ENCODE measurements at places on chromosomes 12 and 14.
A peak's percentile ranks its signal among the peaks of the same experiment; 100 is the strongest.

- DNase-seq = no peak
Observed at GRCh38 chr14:52013984-52014600, 24.7 kb downstream of the RTRAF start.

DNA sequence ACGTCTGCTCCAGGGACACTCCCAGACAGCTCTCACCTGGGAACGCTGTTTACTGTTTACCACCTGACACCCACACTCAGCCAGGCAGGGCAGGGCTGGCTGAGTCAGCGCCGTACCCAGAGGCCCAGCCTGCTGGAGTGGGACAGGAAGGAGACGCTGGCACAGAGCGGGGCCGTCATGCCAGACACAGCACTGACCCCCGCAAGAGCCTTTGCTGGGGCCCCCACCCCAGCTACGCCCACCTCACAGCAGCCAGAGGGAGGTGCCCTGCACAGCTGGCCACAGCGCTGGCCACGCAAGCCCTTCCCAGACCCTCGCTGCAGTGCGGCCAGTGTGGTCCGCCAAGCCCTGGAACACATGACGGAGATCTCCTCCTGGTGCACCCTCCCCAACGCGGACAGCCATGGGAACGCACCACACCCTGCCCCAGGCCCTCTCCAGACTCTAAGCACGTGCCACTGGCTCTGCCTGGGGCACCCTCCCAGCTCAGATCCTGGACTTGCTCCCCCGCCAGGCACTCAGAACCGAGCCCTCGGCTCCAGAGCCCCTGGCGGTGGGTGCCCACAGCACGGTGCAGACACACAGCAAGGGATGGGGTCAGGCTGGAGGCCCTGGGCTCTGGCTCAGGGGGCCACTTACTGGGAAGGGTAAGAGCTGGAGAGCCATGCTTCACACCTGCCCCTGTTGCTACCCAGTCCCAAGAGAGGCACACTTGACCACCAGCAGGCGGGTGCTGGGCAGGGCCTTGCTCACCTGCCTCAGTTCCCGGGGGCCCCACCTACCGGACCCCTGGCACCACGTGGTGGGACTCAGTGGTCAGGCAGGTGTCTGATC lies 5.7 kb downstream of the AHNAK2 start:
- DNase-seq = peak; percentile 86

DNA sequence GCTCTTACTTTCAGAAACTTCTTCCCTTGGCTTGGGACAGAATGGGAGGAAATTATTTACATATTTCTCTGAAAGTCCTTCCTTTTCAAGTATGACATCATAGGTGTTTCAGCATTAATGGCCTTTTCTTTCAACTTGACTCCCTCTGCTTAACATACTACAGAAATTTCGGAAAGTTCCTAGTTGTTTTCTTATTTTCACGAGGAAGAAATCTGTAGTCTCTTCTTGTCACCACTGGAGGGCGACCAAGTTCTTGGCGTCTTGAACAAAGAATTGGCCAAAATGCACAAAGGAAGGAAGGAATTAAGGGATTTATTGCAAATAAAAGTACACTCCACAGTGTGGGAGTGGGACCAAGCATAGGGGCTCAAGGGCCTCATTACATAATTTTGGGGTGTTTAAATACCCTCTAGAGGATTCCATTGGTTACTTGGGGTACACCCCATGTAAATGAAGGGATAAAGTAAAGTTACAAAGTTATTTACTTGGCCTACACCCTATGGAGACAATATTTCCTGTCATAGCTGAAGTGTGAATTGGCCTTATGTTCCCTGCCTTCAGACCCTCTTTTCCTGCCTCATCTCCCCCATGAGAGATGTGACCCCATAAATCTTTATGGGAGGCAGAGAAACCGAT lies 70.4 kb downstream of the RPL10L start:
- DNase-seq = peak; percentile 31

- DNase-seq = no peak
Observed at GRCh38 chr12:26573225-26573909, 259.6 kb downstream of the ITPR2 start.

- DNase-seq = peak; percentile 54
Observed at GRCh38 chr12:123237646-123238329, 4.6 kb downstream of the MTRFR start.

DNA sequence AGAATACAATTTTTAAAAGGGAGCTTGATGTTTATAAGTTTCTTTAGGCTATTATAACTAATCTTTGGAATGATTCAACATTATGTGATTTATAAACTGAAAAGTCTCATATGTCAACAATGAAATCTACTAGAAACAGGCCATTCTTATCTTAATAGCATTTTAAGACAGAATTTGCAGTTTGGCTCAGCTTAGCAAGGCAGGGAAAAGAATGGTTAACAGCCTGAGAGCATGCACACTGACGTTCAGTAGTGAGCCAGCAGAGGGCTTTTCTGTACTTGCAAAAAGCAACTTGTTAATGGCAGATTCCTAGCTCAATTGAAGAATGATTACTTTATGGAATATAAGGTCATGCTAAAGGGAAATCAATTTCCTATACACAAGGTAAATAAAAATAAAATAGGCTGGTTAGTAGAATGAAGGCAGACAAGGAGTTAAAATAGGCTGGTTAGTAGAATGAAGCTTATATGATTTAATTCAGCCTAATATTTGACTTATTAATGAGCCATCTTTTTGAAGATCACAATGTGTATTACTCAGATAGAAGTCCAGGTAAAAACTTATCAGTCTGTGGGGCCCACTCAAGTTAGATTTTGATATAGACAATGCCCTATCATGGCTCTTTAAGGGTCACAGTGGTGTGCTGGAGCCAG lies 95.9 kb downstream of the OTOGL start:
- DNase-seq = peak; percentile 36

DNA sequence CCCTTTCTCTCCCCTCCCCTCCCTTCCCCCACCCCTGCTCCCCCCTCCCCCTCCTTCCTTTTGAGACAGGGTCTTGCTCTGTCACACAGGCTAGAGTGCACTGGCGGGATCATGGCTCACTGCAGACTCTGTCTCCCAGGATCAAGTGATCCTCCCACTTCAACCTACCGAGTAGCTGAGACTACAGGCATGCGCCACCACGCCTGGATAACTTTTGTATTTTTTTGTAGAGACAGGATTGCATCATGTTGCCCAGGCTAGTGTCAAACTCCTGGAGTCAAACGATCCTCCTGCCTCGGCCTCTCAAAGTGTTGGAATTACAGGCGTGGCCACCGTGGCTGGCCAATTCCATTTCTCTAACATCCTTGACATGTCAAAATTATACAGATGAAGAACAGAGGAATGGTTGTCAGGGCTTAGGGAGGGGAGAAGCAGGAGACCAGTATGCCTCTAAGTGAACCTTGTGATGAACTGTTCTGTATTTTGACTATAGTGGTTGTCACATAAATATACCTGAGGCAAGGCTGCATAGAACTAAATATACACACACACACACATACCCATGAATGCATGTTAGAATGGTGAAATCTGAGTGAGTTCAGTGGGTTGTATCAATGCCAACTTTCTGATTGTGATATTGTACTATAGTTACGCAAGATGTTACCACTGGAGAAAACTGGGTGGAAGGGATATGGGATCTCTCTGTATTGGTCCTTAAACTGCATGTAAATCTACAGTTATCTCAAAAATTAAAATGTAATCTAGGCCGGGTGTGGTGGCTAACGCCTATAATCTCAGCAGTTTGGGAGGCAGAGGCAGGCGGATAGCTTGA lies 3.6 kb upstream of the CFAP73 start:
- no peak for DNase-seq

- DNase-seq = no peak
Observed at GRCh38 chr14:81396113-81396512, 4.0 kb downstream of the STON2 start.

- no peak for DNase-seq
Observed at GRCh38 chr12:25958428-25959070, at the start of gene RASSF8. RASSF8 (plus strand) TSS chr12:25958682; CDS start chr12:26055344, 96,662 bp downstream.

DNA sequence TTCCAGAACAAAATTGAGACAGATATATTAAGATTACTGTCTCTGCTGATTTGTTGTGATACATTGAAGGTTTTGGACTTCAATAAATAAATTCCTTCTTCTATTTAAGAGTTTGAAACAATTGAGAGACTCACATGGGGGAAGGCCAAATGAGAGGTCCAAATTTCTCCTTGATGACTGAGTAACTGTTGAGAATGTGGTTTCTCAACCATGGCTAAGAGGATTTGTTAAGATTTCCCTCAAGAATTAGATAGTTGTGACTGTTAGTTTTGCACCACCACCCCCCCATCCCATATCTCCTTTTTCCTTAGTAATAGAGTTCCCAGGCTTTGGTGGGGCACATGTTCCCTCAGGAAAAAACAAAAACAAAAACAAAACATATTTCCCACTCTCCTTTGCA lies 47.7 kb upstream of the IGF1 start:
- no peak for DNase-seq

DNA sequence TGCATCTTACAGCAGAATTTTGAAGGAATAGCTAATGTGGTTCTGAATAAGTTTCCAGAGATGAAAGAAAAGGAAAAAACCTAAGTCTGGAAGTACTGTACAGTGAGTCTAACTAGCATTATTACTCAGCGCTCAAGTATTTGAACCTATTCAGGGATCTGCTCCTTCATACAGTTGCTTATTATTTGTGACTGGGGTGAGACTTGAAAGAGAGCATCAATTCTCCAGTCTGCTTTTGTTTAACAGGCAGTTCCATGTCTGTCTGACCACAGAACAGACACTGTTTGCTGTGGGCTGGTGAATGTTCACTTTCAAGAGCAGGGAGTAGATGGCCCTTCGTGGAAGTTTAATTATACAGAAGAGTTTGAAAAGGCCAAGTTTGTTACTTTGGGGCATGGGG lies 9.3 kb downstream of the ETV6 start:
- DNase-seq = no peak

- no peak for DNase-seq
Observed at GRCh38 chr14:44763356-44763755, 198.4 kb downstream of the KLHL28 start.

DNA sequence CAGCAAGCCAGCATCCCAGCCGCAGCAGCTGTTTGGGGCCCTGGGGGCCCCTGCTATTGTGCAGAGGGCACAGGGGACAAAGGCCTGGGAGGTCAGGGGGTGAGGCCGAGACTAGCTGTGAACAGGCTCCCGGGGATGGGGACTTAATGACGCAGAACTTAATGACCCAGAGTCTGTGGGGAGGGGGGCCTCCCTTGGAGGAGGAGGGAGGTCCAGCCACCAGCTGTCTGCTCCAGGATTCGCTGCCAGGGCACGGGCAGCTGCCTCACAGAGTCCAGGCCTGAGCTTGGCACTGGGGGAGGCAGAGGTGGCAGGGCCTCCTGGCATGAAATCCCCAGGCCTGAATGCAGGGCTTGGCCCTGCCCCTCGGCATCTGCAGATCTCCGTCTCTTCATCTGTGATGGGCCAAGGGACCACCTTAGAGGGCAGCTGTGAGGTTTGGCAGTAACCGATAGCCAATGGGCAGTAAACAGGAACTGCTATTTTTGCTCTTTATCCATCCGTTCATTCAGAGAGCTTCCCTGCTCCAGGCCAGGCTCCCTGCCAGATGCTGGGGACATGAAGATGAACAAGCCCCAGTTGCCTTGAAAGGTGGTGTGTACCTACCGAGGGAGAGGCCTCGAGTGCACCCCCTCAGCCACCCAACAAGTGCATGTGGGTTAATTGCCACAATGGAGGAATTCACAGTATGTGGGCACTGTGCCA lies 6.7 kb downstream of the FAM222A start:
- no peak for DNase-seq

GRCh38 chr14:99512110-99512449 lies 30.9 kb downstream of the CCNK start:
- no peak for DNase-seq

DNA sequence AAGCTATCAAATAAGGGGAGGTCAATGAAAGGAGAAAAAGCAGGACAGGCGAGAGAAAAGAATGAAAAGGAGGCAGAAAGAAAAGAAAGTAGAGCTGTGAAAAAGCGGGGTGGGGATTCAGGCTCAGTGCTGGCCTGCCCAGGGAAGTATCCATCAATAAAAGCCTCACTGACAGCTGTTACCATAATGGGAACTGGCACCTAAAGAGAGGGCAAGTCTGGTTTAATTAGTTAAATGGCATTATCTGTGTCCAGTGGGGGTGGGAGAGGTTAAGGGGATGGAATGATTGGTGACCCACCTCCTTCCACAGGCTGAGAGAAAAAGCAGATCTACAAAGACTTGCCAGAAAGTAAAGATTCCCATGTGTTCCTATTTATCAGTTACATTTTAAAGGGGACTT lies 7.4 kb downstream of the SALL2 start:
- no peak for DNase-seq

- DNase-seq = no peak
Observed at GRCh38 chr12:109307051-109307450, 2.0 kb downstream of the FOXN4 start.

GRCh38 chr14:85187521-85187920 lies 342.4 kb upstream of the FLRT2 start:
- DNase-seq = no peak

GRCh38 chr12:102454808-102455760 lies 25.3 kb downstream of the IGF1 start:
- no peak for DNase-seq

- no peak for DNase-seq
Observed at GRCh38 chr12:26838888-26839416, 6.0 kb upstream of the ITPR2 start.

DNA sequence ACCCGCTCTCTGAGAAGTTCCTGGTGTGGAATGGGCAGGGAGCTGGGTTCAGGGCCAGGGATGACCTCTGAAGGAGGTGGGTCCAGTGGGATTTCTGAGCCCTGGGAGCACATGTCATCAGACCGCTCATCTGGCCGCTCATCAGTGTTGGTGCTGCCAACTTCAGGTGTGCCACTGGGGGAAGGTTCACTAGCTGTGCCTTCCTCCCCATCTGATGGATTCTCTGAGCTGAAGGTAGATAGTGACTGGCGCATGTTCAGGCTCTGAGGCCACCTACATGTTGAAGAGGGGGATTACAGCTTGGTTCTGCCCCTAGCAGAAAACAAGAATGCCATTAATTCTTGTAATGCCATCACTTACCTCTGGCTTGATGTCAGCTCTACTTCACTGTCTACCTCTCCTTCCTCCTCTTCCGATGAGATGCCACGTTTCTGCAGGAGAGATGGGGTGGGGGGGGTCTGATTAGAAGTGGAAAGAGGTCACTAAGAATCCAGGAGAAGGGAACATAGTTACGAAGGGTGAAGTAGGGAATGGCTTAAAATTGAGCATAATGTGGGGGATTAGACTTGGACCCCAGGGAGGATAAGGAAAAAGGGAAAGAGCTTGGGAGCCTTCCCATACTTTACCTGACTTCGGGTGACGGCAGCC lies 17.2 kb downstream of the MAP3K12 start:
- no peak for DNase-seq

- DNase-seq = no peak
Observed at GRCh38 chr12:61991661-61992060, 268.5 kb upstream of the USP15 start.

All from HCT116 (cell line).